Right renal cortex interstitium (tissue), 3 donors: ENCODE measurements at places on chromosomes 13 and 19. TPM values are rescaled to one million over a fixed set of nuclear protein-coding genes. Genes with fewer than 3 reads are reported as not detected.

ZNF444 gene
- polyA plus RNA-seq = 23.6 TPM

- DNase-seq = no peak
Measured at GRCh38 chr19:50478901-50479715, 2.5 kb upstream of the GARIN5A start.

- no peak for DNase-seq
Measured at GRCh38 chr19:10408511-10409283, 5.4 kb upstream of the CDC37 start.

OLFM4 gene
- 0.40 TPM for polyA plus RNA-seq

DNA sequence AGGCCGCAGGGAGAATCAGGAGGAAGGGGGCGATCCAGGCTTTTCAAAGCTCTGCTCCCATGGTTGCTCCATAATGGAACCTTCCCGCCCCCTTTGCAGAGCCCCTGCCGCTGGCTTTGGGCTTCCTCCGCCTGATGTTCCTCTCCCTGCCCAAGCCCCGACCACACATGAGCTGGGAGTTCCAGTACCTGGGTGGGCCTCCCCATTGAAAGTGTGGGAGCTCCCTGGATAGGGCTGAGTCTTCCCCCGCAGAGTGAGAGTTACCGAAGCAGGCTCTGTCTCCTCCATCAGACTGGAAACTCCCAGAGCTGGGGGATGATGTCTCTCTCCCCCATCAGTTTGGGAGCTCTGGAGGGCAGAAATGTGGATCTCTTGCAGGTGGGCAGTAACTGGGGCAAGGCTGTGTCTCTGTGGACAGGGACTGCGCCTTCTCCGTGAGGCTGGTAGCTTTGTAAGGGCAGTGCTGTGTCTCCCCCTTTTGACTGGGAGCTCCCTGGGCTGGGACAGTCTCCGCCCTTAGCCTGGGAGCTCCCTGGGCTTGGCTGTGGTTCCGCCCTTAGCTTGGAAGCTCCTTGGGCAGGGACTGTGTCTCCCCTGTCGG lies 722 bp downstream of the DCAF15 start:
- DNase-seq = no peak

- no peak for DNase-seq
Measured at GRCh38 chr13:51976423-51976822, 34.8 kb downstream of the ATP7B start.

GRCh38 chr13:31192306-31192705 lies 7.5 kb upstream of the B3GLCT start:
- no peak for DNase-seq

DNA sequence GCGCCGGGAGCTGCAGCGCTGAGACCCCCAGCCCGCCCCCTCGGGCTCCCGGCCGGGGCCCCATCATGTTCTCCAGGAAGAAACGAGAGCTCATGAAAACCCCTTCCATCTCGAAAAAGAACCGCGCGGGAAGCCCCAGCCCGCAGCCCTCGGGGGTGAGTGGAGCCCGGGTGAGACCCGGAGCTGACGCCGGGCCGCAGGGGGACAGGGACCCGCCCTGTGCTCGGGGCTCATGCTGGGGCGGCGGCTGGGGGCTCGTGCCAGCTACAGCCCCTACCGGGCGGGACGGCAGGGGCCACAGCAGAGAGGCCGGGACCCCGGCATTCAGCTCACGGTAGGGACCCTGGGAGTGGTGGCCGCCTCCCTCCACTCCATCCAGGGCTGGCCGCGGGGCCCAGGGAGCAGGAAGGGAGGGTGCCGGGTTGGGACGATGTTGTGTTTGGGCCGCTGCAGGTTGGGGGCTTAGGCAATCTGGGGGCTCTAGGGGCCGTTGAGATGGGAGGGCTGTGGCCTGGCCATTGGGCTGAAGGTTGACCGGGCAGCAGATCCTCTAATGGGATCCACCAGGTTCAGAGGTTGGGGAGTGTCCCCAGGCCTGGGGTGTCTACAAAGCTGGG lies 482 bp downstream of the ARHGAP45 start:
- DNase-seq = no peak

- DNase-seq = no peak
Measured at GRCh38 chr13:84985860-84986259, 813.4 kb downstream of the SLITRK6 start.

DNA sequence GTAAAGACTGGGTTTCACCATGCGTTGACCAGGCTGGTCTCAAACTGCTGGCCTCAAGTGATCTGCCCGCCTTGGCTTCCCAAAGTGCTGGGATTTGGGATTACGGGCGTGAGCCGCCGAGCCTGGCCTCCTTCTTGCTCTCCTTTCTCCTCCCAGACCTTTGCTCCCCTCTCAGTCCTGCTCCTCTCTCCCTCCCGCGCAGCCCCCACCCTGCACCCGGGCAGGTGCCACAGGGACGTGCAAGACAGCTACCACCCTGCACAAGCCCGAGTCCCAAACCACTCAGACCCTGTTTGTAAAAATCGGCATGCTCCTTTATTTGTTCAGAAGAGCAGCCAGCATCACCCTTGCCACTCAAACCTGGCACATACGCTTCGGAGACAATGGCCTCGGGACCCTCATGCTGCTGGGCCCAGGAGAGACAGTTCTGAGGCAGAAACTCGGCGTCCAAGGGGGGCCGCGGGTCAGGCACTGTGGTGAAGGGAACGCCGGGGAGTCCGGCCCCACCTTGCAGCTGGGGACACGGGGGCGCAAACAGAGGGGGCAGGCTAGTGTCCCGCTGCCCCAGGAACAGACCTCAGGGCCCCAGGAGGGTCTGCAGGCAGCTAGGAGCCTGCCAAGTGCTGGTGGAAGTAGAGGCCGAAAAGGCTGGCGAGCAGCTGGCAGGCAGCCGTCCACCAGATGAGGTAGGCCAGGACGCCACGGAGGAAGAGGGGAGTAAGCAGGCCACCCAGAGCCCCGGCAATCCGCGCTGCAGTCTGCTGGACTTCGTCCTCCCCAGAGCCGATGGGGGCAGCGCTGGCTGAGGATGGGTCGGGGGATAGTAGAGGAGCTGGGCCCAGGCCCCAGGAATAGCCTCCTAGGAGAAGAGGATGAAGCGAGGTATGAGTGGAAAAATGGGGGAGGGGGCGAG lies 18.7 kb downstream of the TMEM161A start:
- DNase-seq = no peak

DNA sequence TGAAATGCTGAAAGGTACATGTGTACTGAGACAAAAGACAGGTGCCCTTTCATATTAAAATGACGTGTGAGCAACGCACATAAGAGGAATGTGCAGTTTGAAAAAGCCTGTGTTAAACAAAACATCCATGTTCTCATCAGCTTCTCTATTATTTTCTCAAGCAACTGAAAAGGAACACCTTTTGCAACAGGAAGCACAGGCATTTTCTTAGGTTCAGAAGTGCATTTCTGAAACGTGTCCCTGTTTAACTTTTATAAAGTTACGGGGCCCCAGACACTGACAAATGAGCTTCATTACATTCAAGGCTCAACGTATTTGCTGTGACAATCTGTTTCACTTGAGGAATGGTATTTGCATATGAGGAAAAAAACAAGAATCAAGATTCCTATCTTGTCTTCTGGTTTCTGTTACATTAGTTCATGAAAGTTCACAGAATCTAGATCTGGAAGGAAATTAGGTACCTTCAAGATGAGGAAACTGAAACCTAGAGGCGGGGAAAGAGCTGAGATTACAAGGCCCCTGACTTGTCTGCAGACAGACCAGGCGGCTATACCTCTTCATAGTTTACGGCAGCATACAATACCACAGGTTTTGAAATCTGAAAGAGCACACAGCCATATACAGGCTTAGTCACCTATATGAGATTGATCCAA lies 431.7 kb downstream of the KLF12 start:
- no peak for DNase-seq

DNA sequence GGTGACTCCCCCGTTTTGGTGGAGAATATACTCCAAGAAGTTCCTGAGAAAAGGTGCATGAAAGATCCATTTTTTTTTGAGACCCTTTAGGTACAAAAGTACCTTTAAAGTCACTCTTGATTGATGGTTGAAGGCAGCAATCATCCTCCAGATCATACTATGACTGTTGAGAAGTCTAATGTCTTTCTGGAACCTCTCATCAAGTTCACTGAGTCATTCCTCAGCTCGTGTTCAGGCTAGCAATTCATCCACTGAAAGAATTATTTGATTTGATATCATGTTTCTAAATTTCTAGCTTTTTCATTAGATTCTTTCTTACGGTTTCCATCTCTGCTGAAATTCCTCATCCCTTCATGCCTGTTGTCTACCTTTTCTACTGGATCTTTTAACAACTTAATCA lies 65.1 kb upstream of the GJB6 start:
- no peak for DNase-seq

- no peak for DNase-seq
Measured at GRCh38 chr13:51764184-51765141, 39.5 kb downstream of the DHRS12 start.

DNA sequence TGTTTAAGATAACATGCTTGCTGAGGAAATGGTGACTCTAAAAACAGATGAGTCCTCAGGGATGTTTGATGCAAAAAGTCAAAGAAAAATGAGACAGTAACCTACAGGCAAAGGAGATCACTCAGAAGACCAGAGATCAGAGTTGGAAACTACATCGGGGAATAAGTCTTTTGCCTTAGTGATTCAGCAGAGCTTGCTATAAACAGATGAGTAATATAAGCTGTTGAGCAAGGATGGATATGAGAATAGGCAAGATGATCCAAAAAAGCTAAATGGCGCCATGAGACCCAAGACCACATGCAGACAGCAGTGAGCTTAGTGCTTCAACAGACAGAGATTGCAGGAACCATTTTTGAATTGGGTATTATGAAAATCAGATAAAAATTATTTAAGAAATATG lies 168.6 kb downstream of the POSTN start:
- DNase-seq = no peak

SCEL gene
- not detected for polyA plus RNA-seq

DNA sequence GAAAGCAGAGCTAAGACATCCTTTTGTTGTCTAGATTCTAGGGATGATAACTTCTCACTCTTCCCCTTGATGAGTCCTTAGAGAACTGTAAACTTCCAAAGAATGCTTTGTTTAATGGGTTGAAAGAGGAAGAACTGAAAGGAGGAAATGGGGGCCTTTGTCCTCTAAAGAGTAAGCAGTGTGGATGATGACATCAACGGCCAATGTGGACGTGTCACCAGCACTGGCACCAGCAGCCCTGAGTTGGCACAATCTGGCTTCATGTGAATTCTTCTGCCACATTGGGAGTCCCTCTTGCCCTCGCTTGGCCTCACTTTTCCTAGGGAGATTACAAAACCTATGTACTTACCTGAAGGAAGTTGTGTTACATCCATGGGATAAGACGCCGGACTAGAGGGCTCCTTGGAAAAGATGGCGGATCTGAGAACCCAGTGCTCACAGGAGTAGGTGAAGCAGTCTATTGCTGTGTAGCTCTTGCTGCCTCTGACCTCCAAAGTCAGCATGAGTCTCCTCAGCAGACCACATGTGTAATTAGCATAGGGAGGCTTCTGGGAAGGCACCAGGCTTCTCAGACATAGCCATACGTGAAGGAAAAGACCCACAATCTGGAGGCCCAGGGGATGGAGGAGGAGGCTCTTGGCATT lies 62.8 kb downstream of the RGCC start:
- DNase-seq = no peak

MVB12A gene
- 52.7 TPM for polyA plus RNA-seq

DNA sequence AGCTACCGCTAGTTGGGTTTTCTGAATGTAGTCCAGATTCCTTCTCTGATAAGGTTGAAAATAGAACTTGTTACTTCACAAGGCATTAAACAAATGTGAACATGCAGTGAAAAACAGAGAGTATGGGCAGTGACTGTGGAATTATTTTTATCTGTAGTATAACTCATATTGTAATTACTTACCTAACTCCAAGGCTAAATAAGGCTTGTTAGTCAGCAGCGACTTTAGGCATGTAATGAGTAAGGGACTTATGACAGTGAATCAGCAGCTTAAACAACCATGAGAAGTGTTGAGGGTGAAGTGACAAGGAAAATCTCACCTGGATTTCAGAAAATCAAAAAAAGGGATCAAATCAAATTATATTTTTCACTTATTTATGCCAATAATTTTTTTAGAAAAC lies 1719.5 kb upstream of the MIR17HG start:
- no peak for DNase-seq

DNA sequence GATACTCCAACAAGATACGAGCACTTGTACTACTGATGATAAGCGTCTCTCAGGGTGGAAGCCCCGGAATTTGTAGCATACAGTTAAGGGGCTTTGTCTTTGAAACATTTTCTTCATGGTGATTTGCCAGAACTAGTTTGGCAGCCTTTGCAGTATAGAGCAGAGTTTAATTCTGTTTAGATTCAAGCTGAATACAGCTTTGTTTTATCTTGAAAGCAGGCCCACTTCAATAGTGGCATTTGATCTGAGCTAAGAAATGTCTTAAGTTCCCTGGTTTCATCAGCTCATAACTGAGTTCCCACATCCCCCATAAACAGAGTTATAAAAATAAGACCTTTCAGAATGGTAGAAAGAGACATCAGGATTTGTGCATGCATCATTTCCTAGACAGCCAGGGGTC lies 125.9 kb downstream of the MIPEP start:
- no peak for DNase-seq

FFAR2 gene
- 0.86 TPM for polyA plus RNA-seq

CGB5 gene
- polyA plus RNA-seq = not detected

DNA sequence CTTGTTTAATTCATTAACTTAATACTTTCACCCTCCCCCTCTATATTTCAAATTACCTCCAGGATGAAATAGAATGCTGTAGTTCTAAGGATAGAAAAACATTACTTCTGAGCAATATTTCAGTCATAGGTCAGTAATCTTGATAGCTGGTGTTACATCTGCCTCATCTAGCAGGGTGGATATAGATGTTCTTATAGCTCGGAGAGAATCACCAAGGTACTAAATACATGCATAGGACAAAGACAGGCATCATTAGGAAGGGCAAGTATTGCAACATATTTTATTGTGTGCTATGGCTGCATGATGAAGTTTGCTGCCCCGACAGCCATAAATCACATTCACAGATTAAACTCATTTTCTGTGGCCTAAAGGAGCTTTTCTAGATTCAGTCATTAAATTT lies 601.0 kb downstream of the FGF9 start:
- no peak for DNase-seq

LRP3 gene
- polyA plus RNA-seq = 18.2 TPM

HNRNPM gene
- 481 TPM for polyA plus RNA-seq

GAPDHS gene
- not detected for polyA plus RNA-seq

DNA sequence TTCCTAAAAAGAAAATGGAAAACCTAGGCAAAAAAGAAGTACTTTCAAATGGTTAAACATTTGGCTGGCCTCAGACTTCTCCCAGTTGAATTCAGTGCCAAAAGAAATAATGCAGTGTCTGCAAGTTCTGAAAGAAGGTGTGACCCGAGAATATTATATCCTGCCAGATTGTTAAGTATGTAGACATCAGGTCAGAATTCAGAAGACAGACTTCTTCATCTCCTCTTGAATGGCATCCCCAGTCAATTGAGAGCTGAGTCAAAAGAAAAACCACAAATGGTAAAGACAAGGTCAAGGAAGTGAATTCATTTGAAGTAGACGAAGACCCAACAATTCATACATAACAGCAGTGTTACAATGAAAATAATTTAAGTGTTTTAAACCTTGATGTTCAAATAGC lies 194.5 kb downstream of the NBEA start:
- DNase-seq = no peak

DNA sequence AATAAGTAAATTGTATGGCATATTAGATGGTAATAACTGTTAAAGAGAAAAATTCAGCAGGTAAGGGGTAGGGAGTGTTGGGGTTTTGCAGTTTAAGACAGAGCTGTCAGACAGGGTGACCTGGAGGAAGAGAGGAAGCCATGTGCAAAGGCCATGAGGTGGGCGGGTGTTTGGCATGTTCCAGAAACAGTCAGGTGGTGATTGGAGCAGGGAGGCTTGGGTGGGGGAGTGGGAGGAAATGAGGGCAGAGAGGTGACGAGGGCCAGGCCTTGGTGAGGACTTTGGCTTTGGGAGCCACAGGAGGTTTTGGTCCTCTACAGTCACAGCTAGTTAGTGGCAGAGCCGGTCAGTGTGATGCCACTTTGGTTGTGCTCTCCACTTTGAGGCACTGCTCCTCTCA lies 20.1 kb downstream of the RYR1 start:
- no peak for DNase-seq
